ENCODE measurements at places on chromosomes 4 and X.

DNA sequence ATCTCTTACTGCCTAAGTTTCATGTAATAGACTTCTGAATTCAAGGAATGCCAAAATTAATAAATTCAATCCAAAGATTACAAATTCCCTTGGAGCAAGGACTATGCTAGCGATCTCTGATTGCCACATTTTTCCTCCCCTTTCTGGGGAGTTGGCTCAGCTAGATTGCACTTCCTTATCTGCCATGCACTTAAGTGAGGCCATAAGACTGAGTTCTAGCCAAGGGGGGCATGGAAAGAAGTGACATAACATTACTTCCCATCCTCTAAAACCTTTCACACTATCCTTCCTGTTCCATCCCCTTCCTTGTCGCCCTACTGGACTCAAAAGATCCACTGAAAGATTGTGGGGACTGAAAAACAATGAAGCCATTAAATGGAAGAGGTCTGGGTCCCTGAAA, 53.8 kb upstream of the TXK start:
- no peak for DNase-seq

GRCh38 chr4:78417603-78418002, 134.0 kb upstream of the ANXA3 start:
- DNase-seq, result no peak

DNA sequence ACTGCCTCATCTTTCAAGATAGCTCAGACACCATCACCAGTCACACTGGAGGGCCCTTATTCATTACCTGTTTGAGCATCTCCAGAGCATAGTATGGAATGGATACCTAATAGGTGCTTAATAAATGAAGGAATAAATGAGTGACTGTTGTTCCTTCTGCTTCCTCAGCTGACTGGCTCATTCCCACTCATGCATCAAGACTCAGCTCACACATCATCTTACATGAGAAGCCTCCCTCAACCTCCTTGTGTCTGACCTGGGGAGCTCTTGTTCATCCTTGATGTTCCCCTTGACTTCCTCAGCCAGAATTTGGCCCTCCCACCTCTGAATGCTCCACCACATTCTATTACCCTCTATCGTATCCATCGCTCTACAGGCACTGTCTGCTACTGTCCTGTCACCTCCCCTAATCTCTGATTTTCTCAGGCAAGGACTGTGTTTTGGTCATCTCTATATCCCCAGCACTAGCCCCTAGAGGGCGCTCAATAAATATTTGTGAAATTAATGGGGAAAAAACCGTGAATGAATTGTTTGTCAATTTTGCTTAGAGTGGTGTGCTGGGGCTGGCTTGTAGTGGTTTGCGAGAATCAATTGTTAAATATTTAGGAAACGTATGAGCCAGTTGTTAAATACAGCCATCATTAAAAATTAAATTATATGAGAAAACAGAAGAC, 88.3 kb downstream of the NHSL2 start:
- no peak for DNase-seq

GRCh38 chr4:7000421-7001176, 42.6 kb upstream of the TADA2B start:
- DNase-seq, result no peak

- no peak for DNase-seq
These were observed 9.9 kb downstream of the TMSB4X start for GRCh38 chrX:12984603-12985319.

- no peak for DNase-seq
These were observed 17.1 kb upstream of the SLC7A11 start for GRCh38 chr4:138259271-138259670.

- no peak for DNase-seq
These were observed 98.3 kb downstream of the HMX1 start for GRCh38 chr4:8773124-8773931.

GRCh38 chr4:56424697-56425514, 10.5 kb downstream of the PPAT start:
- DNase-seq, result no peak

- no peak for DNase-seq
These were observed 325.0 kb downstream of the ARHGAP10 start for GRCh38 chr4:148056879-148057278.

- no peak for DNase-seq
These were observed 797.8 kb upstream of the GALNTL6 start for GRCh38 chr4:171015441-171015840.

GRCh38 chr4:7960790-7961655, 21.4 kb upstream of the AFAP1 start:
- DNase-seq, result no peak

All from NCI-H187 treated with DMSO at 0.1 percent for 48 hours (cell line).